ENCODE measurements at places on chromosomes 7 and 10.
A peak's percentile ranks its signal among the peaks of the same experiment; 100 is the strongest.

DNA sequence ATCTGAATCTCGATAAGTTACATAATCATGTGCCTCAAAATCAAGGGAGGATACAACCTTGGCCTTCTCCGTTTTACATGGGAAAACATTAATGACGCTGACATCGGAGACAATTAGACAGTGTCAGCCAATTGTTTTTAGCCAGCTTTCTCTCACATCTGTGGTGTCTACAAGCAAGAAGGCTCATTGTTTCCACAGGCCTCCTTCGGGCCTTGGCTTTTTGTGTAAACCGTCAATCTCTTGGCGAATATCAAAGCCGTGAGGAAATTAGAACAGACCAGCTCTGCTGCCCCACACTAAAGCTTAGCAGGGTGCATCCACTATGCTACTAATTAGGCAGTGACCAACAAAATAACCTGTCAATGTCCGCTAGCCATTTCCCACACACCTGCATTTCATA lies 43.2 kb downstream of the VAX1 start:
- no peak for DNase-seq

DNA sequence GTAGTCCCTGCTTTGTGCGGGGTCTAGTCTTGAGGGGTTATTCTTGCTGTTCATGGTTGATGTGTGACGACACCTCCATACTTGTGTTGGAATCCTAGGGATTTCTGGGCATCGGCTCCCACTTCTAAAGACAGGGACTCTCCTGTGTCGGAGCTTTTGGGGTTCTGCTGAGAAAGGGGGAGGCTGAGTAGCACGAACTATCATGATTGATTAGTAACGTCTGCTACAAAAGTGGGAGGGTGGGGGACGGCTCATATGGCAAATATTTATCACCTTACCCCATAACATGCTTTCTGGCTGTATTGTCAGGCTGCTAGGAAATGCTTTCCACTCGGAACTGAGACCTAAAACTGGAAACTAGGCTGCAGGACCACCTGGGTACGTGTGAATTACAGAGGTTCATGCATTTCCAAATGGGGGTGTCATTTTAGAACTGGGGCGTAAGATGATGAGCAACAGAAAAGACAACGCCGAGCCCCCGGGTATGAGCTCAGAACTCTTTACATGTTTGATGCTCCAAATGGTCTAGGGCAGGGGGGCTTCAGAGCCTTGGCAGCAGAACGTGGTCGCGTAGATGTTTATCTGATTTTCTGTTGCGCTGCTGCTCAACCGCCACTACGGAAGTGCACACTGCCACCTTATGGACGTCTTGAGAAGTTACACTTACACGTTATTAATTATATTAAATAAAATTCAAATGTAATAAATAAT lies 15.1 kb upstream of the NME8 start:
- peak; percentile 72 for DNase-seq

- no peak for DNase-seq
Measured at GRCh38 chr7:119720541-119720940, 552.4 kb upstream of the KCND2 start.

DNA sequence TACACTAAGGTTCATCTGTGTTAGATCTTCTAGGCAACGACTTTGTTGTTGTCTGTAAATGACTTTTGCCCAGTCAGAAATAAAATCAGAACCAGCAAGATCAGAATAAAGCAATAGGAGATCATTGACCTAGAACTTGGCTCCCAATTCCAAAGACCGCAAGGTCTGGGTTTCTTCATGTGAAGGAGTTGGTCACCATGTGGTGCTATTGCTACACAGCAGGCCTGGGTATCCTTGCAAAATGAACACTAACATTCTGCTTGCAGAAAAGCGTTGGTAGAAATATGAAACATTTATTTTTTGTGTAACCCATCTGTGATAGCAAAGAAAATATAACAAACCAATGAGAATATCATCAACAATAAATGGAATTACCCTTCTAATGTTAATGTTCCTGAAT lies 831.0 kb downstream of the NXPH1 start:
- no peak for DNase-seq

- no peak for DNase-seq
Measured at GRCh38 chr10:79152423-79152817, 83.7 kb downstream of the ZMIZ1 start.

- no peak for DNase-seq
Measured at GRCh38 chr7:50655490-50655889, 90.3 kb upstream of the DDC start.

DNA sequence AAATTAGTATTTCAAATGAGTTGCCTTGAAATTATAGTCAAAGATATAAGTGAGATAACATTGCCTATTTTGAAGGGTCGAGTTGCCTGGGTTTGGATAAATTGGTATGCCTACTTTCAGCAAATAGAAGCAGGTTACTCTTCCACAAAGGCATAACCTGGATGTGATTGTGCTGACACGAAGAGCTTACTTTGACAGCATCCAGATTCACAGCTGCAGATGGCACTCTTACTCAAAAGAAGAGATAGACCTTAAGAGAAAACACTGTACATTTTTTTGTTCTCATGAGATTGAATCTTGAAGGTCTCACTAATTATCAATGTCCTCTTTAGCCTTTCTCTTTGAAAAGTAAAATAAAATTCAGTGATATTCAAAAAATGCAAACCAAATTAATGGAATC lies 1338.7 kb downstream of the REEP3 start:
- no peak for DNase-seq

Measured in NCI-H1105 treated with DMSO at 0.1 percent for 48 hours (cell line).